ENCODE measurements at places on chromosomes 7 and 10. TPM values are rescaled to one million over a fixed set of nuclear protein-coding genes. Genes with fewer than 3 reads are reported as not detected.

DNA sequence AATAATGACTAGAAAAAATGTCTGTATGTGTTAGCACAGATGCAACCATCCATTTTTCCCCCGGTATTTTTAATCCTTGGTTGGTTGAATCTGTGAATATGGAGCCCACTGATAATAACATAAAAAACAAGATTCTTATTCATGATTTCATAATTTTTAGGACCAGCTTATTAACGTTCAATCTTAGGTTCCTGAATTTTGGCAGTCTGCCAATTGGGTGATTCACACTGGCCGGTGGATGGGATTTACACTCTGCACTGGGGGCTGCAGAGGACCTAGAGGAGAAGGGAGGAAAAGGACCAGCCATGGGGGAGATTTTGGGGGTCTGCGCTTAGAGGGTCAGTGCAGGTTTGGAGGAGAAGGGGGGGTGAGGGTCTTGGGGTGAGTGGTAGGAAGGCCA lies 327.9 kb downstream of the ACTR3B start:
- DNase-seq = no peak

DNA sequence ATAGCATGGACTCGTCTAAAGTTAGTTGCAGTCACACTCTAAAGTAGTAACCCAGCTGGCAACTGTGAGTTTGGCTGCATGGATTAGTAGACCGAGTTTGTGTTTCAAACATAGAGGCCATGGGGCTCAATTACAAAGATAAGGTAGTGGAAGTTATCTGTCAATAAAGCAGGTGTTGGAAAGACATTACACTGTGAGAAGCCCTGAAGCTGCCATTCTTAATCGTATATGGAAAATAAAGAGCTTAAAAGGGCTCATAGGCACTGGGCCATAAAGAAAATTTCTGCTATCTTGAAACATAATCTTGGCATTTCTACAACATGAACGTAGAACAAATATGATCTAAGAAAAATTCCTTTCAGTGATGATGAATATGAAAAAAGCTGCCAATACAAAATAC lies 837.7 kb downstream of the REEP3 start:
- DNase-seq = no peak

GRCh38 chr7:88377434-88377833 lies 70.7 kb upstream of the STEAP4 start:
- no peak for DNase-seq

GRCh38 chr7:78912781-78913180 lies 540.7 kb downstream of the MAGI2 start:
- DNase-seq = no peak

DNA sequence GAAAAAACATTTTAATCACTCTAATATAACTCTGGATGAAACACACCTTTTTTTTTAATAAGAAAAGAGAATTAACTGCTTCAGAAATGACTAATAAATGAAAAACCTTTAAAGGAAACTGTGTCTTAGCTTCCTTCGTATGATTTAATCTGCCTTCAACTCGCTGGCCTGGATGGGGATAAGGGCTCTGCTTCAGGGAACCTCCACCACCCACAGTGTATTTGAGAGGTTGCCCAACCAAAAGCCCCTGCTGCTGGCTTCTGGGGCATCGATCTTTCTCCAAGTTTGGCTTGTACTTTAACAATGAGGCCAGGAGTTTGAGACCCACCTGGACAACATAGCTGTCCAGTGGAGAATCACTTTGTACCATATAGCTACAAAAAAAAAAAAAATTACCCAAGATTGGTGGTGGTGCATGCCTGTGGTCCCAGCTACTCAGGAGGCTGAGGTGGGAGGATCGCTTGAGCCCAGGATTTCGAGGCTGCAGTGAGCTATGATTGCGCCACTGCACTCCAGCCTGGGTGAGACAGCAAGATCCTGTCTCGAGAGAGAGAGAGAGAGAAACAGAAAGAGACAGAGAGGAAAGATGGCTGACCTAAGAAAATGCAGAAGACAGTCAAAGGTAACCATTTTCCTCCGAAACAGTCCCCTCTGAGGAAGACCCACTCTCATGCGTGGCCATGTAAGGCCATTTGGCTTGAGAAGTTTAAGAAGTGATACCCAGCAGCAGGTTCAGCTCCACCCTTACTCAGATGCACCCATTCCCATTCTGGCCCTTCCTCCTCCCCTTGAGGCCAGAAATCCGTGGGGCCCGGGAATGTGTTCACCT lies 13.6 kb upstream of the LIMK1 start:
- no peak for DNase-seq

DNA sequence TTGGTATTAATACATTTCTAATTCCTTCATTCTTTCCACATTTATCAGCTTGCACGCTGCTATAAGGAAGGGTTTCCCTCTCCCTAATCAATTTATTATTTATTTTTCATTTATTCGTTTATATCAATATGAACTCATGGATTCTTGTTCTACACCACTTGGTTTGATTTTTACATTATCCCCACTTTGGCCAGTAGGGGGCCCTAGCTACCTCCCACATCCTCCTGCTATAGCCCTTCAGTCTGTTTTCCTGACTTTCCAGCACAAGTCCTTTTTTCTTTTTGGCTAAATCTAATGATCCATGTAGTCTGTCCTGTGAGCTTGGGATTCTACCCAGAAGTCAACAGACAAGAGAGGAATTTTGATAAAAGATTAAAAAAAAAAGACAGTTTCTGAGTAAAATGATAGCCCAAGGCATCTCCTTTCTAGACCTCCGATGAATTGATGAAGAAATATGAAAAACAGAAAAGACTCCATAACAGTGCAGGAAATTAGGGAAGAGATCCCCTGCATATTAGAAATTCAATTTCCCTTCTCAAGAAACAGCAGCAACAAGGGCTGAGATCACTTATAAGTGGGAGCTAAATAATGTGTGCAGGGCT lies 47.7 kb downstream of the LYZL2 start:
- no peak for DNase-seq

Gene PKD1L1
- 0.98 TPM for total RNA-seq

Gene TFR2
- 0.19 TPM for total RNA-seq

Gene TRIM24
- 14.2 TPM for total RNA-seq

Gene UCMA
- total RNA-seq = not detected

Gene UCN3
- not detected for total RNA-seq

Gene PNLIPRP3
- total RNA-seq = not detected

Measured in right atrium auricular region (tissue), 2 donors.